ENCODE measurements at places on chromosomes 4 and X.

DNA sequence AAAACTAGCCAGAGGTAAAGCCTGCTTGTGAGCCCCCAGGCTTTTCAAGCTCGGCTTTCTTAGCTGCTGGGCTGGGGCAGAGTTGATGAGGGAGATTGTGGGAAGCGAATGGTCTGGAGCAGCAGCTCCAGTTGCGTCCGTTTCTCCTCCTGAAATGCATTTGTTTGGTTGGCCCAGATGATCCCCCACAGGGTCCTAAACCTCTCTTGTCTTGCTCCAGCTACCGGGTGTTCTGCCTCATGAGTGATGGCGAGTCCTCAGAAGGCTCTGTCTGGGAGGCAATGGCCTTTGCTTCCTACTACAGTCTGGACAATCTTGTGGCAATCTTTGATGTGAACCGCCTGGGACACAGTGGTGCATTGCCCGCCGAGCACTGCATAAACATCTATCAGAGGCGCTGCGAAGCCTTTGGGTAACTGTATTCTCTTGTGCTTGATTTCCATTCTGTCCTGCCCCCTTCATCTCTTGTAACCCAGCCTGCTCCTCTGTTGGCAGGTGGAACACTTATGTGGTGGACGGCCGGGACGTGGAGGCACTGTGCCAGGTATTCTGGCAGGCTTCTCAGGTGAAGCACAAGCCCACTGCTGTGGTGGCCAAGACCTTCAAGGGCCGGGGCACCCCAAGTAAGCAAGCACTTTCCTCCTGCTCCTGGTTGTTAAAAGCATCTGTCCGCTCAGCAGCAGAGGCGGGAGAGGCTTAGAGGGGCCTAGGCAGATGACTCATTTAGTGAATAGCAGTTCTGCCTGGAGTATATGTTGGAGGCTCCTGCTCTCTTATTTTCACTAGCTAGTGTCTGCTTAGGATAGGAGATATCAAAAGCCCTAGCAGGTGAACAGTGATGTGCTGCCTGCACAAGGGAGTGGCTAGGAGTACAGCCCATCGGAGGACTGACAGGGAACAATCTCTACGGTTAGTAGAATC is 15.3 kb downstream of the TKTL1 start:
- DNase-seq: no peak

- no peak for DNase-seq
Observed at GRCh38 chr4:38084877-38085711, 124.9 kb downstream of the PTTG2 start.

- DNase-seq: no peak
Observed at GRCh38 chr4:173852775-173853174, 322.7 kb upstream of the HAND2 start.

DNA sequence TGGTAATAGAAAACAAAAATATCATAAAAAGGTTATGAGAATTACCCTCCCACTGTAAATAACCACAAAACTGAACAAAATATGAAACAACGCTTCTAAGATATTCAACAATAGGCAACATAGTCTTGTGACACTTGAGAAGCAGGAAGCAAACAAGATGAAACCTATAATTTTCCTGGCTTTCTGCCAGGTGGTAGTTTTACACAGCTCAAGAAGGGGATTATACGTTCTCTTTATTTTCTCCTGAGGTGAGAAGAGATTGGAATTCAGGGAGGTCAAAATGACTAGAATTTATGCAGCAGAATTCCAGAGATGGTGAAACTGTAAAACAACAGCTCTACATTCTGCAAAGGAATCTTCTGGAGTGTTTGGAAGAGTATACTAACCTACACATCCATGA is 186.0 kb downstream of the HHIP start:
- no peak for DNase-seq
